ENCODE measurements at places on chromosomes 1 and 21.

- DNase-seq: no peak
These were observed 12.0 kb upstream of the FMO2 start for GRCh38 chr1:171173069-171173468.

- DNase-seq: no peak
These were observed 59.7 kb upstream of the PSEN2 start for GRCh38 chr1:226810681-226811080.

DNA sequence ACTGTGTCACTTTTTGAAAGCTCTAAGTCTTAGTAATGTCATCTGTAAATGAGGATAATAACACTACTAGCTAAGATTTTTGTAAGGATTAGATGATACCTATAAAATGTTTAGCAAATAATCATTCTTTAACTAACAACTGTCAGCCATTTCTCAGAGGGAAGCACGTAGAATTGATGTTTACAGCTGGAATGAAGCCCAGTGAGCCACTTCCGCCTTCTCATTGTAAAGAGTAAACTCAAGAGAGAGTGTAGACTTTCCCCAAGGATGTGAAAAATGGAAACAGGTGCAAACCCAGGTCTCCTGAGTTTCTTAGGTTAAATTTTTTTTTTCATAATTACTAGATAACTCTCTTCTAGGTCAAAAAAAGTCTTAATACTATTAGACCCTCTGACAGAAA, 4.9 kb downstream of the GREM2 start:
- no peak for DNase-seq

GRCh38 chr1:3630914-3631313, 6.1 kb downstream of the TPRG1L start:
- DNase-seq: no peak

DNA sequence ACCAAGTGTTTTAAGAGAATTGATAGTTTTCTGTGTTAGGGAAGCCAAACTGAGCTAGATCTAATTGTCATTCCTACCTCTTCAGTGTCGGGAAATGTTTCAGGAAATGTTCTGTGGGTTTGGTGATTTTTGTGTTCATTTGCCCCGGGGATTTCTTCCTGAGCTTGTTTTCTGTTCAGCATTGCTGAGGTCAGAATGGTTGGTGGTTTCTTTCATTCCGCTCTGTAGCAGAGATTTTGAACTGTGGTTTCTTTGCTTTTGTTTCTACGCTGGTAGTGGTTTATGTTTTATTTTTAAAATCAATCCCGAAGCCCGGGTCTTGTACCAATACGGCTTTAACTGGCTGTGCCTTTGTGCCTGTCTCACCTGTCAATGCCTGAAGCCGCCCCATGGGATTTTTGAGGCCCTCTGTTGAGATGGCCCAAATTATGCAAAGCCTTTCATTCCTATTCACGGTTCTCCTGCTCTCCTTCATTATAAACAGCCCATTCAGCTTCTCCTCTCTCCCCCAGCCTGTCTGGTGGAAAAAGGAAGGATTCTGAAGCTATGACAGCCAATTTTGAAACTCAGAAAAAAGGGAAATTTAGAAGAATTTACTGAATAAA, 417.2 kb upstream of the KAZN start:
- DNase-seq: no peak

- DNase-seq: no peak
These were observed 254.4 kb downstream of the BRINP2 start for GRCh38 chr1:177425199-177425598.

DNA sequence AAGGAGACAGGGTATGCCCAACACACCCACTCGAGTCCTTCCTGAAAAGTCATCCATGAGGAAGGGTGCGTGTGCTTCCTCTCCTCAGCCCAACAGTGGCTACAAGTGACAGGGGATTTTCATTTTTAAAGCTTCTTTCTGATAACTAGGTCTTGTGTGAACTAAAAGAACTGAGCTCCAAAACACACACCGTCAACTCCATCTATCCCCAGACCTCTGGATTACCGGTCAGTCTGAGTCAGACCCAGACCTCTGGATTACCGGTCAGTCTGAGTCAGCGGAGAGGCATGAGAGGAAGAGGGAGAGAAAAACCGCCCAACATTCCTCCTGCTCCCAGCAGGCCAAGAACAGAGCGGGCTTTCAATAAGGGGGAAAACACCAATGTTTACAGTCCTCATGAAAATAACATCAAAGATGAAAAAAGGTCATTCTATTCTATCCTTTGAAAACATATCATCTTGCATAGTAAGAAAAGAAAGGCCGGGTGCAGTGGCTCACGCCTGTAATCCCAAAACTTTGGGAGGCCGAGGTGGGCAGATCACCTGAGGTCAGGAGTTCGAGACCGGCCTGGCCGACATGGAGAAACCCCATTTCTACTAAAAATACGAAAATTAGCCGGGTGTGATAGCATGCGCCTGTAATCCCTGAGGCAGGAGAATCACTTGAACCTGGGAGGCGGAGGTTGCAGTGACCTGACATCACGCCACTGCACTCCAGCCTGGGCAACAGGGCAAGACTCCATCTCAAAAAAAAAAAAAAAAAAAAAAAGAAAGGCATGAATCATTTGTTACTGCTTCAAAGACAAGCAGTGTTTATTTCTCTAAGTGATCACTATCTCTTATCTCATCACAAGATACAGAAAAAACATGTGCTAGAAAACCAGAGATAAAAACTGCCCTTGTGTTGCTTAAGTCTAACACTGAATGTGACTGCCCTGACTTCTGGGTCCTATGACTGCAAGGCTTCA, 3.4 kb downstream of the PTTG1IP start:
- DNase-seq: no peak

DNA sequence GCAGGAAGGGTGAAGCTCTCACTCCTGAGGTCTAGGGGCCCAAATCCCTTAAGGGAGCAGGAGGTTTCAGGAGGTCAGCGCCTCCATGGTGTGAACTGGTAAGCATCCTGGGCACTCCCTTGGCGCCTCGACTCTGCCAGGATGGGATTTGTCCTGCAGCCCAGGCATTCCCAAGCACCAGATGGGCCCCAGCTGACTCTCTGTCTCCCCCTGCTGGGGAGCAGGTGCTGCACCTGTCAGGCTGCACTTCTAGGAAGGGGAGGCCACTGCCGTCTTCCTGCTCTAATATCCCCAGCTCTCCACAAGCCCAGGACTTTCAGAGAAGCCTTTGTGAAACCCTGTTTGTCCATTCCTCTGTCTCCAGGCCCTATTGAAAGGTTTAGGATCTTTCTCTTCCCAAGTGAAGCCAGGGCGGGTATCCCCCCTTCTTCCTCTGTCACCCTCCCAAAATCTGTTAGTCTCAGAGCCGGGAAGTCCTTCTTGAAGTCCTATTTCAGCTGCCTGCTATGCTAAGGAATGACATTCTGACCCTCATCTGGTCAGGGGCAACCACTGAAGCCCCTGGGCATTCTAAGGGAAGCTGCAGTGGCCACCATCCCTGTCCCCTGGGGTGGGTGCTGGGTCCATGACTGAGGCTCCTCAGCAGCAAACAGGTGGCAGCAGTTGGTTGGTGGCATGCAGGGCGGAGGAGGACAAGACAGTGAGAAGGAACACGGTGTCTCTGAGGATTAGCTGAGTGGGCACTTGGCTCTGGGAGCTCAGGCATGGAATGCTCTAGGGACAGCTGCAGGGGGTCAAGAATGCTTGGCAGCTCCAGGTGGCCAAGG, 3.2 kb downstream of the MYBPH start:
- DNase-seq: peak; percentile 23

DNA sequence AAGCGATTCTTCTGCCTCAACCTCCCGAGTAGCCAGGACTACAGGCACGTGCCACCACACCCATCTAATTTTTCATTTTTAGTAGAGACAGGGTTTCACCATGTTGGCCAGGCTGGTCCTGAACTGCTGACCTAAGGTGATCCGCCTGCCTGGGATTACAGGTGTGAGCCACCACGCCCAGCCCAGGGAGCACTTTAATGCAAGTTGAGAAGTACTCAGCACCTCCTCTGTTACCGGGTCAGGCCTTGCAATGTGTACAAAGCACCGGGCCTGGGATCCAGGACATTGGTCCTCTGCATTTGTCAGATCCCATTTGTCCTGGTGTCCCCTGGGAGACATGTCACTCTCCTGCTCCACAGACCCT, 143.6 kb downstream of the TOMM20 start:
- DNase-seq: no peak

GRCh38 chr1:225736437-225737098, 41.1 kb upstream of the SRP9 start:
- DNase-seq: no peak

DNA sequence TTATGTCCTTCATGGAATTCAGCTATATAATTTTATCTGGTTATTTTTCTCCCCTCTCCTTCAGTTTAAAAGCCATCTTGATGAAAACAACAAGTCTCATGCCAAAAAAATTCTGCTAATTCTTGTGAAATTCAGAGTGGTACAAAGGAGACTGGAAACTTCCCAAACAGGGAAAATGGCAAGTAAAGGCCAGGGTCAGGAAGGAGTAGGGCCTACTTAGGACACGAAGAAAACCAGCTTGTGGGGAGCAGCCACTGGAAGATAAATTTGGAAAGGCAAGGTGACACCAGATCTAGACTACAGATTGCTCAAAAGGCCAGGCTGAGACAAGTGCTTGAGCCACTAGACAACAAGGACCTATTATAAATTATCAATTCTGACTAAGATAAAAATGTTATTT, 6.4 kb downstream of the TSTD1 start:
- DNase-seq: no peak

GRCh38 chr1:30103708-30104411, 619.5 kb downstream of the MATN1 start:
- no peak for DNase-seq

- no peak for DNase-seq
These were observed 61.4 kb downstream of the ACTL8 start for GRCh38 chr1:17816511-17816910.

DNA sequence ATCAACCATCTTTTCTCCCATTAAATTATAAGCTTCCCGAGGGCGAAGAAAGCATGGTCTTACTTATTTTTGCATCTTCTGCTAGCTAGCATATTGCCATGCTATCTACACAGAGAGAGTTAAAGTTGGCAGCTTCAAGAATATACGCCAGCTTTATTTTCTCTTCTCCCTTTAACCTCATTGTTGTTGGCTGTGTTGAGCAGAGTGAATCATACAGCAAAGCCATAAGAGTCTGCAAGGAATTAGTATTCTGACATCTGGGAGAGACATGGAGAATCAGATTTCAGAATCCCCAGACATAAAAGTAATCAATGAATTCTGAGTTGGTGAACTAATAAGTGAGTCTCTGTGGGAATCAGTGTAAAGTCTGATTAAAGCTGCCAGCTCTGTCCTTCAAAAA, 649.6 kb upstream of the PTBP2 start:
- no peak for DNase-seq

- DNase-seq: no peak
These were observed 2.7 kb upstream of the PTPN22 start for GRCh38 chr1:113874012-113874879.

- DNase-seq: no peak
These were observed 16.1 kb upstream of the PADI6 start for GRCh38 chr1:17355898-17356297.

DNA sequence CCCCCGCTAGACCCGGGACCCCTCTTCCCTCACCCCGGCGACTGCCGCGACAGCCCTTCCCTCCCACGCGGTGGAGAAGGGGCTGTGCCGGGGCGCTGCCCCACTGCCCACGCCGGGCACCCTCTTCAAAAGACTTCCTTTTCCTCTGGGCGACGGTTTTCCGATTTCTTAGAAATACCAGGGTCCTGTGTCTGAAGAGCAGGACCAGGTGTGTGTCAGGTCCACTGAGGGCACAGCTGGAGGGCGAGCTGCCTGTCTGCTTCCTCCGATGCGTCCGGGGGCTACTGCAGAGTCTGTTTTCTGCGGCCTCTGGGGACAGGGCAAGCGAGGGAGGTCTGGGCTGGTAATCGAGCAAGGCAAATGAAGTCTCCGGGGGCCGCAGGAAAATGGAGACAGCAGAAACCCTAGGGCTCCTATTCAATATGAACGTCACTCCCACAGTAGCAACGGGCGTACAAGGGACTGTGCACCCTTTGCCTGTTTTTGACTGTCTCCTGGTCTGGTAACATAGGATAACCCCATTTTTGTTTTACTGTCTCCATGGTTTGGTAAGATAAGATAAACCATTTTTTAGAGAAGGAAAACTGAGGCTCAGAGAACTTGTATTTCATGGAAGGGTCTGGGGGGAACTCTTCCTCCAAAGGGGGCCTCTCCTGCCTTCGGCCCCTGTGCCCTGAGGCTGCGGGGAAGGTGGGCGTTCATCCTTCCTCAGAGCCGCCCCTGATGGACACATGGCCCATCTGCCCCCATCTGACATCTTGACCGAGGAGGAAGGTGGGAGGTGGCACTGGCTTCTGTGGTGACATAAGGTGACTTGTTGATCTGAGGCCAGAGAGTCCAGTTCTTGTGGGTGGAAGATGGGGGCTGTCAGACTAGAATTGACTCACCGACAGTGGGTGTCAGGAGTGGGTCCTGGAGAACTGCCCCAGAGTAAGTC, 970 bp downstream of the TNFRSF1B start:
- no peak for DNase-seq

- no peak for DNase-seq
These were observed 98.8 kb downstream of the CCDC185 start for GRCh38 chr1:223492044-223492443.

- no peak for DNase-seq
These were observed 81.4 kb upstream of the ZNF326 start for GRCh38 chr1:89913353-89914095.

DNA sequence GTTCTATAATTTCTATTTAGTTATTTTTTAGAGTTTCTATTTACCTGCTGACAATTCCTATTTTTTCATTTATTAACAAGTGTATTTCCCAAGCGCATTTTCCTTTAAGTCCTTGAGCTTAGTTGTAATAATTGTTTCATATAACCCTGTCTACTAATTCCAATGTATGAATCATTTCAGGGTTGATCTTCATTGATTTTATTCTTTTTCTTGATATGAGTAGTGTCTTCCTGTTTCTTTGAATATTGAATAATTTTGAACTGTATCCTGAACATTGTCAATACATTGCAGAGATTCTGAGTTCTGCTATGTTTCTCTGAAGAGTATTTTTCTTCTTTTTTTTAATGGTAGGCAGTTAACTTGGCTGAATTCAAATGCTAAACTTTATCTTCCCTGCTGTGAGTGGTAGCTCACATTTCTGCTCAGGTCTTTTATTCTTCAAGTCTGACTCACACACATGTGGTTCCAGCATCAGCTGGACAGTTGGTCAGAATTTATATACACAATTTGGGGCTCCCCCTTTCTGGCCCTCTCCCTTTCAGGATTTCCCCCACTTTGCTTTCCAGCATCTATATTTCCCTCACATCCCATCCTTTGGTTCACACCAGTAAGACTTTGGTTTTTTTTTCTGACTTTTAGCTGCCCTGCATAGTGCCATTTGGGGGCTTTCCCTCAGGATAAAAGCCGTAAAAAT, 54.4 kb upstream of the WDR26 start:
- no peak for DNase-seq

- no peak for DNase-seq
These were observed 1243.2 kb upstream of the ADGRL4 start for GRCh38 chr1:80249699-80250098.

GRCh38 chr21:14722841-14723483, 176.8 kb upstream of the SAMSN1 start:
- DNase-seq: no peak

Measured in CD4-positive, alpha-beta T cell treated with Interleukin-15 for 1 hour (primary cell).